ENCODE measurements at places on chromosomes 4 and X.

DNA sequence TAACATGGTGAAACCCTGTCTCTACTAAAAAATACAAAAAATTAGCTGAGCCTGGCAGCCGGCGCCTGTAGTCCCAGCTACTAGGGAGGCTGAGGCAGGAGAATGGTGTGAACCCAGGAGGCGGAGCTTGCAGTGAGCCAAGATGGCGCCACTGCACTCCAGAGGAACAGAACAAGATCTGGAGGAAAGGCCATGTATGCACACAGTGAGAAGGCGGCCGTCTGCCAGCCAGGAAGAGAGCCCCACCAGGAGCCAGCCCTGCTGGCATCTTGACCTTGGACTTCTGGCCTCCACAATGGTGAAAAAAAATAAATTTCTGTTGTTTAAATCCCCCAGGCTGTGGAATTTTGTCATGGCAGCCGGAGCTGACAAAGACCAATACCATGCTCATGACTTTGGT lies 28.2 kb upstream of the MSX1 start:
- DNase-seq: no peak

- DNase-seq: no peak
Observed at GRCh38 chrX:40151211-40152172, 53.7 kb upstream of the BCOR start.

- DNase-seq: no peak
Observed at GRCh38 chr4:163833669-163834068, 339.2 kb downstream of the TMA16 start.

DNA sequence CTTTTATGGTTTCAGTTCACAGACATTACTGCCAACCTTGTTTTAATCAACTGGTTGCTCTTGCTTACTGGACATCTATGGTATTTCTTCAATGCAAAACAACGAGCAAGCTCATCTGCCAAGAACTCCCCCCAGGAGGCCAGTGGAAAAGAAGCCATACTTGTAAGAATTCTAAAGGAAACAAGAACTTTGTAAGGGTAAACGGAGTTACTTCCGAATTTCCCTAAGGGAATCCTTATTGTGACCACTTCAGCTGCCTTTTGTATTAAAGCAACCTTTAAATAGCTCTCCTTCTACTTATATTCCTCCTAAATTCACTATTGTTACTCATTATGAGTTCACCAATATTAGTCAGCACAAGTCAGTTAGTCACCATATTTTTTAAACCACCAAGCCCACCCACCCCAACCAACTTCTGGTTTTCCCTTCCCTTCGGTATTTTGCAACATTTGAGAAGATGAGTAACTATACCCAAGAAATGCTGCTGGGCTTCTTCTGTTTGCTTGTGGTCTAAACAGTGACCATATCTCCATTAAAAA lies 602.8 kb upstream of the DIPK2B start:
- no peak for DNase-seq

GRCh38 chr4:121736735-121737351 lies 28.1 kb downstream of the SMIM43 start:
- DNase-seq: no peak

GRCh38 chrX:154091678-154092077 lies 5.8 kb downstream of the MECP2 start:
- no peak for DNase-seq

DNA sequence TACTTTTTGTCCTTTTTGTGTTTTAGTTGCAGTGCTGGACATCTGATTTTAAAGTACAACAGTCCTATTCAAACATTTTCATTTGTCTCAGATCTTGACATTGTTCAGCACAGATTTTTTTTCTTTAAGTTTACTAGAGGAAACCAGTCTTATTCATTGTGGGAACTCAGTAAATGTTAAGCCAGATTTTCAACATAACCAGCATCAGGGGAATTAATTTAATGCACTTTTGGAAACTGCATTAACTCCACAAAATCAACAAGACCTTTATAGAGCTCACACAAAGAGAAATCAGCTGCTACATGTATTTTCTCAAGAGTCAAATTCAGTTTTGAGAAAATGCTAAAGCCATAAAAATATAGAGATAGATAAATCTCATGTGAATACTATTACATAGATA lies 9.9 kb downstream of the CPE start:
- DNase-seq: no peak

GRCh38 chr4:99179626-99180025 lies 35.5 kb upstream of the ADH4 start:
- no peak for DNase-seq

- DNase-seq: peak; percentile 69
Observed at GRCh38 chr4:128386761-128387599, 99.4 kb upstream of the PGRMC2 start.

DNA sequence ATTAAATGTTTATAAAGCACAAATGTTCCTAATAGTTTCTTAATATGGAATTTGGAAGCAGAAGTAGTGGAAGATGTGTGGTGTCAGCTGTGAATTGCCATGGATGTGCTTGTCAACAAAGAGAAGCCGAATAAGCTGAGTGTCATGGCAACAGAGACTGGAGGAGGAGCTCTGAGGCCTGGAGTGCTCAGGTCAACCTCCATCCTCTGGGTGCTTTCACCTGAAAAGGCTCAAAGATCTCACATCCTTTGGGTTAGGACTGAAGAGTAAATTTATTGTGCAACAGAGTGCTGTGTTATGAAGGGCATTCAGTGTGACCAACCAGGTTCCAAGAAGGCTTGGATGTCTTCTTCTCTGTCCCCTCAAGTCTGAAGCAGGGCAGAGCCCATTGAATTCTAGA lies 18.7 kb downstream of the SGMS2 start:
- DNase-seq: no peak

GRCh38 chr4:76948443-76949275 lies 893 bp upstream of the SEPTIN11 start:
- DNase-seq: peak; percentile 50

DNA sequence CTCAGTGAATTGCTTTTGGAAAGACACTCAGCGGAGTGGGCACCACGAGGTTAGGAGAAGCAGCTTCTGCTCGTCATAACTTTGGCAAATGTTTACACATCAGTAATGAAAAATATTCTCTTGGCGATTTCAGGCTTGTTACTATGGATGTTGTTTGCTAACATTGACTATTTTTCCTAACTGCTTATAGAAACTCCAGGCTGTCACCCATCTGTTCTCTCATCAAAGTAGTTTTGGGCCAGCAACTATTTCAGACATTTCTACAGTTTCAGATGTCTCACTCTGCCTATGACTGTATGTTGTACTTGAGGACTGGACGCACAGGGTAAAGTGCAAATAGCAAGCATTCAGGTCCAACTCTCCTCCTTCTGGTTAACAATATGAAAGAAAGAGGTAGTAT lies 346.7 kb downstream of the TRIML1 start:
- DNase-seq: no peak

DNA sequence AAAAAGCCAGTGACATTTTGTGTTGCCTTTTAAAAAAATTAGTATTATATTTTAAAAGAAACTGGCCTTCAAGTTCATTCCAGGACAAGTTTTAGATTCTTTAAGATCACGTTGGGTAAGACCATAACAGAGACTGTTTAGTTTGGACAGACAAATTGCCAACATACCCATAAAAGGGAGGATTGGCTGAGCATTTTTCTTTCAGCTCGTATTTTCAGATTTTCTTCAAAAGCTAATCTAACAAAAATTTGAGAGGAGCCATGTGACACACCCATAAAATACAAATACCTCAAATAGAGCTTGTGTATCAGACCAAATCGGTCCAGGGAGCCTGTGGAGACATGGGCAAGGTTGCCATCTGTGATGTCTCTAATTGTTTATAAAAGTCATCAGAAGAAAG lies 74.6 kb upstream of the C1QTNF7 start:
- no peak for DNase-seq

DNA sequence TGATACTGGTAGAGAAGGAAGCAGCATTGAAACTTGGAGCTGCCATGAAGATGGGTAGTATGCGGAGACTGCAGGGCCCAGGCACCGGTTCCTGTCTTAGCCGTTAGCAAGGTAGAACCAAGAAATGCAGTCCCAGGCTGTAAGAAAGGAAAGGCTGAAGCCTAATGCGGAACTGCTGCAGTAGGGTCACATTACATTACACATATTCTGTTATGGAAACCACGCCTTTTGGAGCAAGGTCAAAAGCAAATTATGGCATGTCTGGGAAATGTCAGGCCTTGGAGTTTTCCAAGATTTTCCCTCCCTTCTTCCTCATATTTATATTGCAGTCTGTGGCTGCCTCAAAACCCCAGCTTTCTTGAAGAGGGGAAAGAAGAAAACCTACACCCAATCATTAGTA lies 204.8 kb upstream of the RASGEF1B start:
- no peak for DNase-seq

DNA sequence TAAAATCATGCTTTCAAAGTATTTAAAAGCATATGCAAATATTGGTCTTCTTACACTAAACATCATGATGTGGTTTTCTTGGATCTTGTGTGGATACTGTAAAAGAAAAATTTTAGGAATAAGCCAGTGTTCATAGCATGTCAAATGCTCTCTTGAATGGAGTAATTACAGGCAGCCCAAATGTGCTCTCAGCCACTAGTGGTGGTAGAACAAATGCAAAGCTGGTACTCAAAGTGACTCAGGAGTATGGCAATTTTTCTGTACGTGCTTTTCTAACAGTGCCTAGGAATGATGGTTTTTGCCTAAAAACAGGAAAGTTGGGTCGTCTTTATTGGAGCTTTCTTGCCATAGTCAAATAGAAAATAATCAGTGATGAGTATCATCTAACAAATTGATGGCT lies 19.9 kb downstream of the PGRMC2 start:
- DNase-seq: no peak

- no peak for DNase-seq
Observed at GRCh38 chr4:121026034-121026433, 46.3 kb downstream of the NDNF start.

- no peak for DNase-seq
Observed at GRCh38 chr4:22986262-22986661, 293.5 kb downstream of the GBA3 start.

- DNase-seq: no peak
Observed at GRCh38 chrX:111955901-111956300, 79.9 kb downstream of the TRPC5OS start.

DNA sequence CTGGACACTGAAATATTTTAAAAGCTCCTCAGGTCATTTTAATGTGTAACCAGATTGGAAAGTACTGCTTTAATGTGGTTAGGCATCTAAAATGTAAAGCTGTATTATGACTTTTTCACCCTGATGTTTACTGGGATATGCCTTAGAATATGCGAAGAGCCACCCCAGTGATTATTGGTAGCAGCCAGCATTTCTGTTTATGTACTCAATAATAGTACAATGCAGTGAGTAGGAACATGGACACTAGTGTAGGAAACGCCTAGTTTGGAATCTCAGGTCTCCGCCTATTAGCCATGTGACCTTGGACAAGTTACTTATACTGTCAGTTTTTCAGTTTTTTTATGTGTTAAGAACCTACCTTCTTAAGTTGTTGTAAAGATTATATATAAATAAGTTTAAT lies 446.0 kb upstream of the PITX2 start:
- no peak for DNase-seq

GRCh38 chrX:125507119-125507518 lies 187.4 kb downstream of the TEX13C start:
- no peak for DNase-seq

GRCh38 chr4:84719115-84719514 lies 136.2 kb downstream of the CDS1 start:
- DNase-seq: no peak

- no peak for DNase-seq
Observed at GRCh38 chrX:100263650-100264049, 146.4 kb downstream of the PCDH19 start.

GRCh38 chrX:102063445-102064074 lies 61.9 kb upstream of the TCEAL2 start:
- no peak for DNase-seq

DNA sequence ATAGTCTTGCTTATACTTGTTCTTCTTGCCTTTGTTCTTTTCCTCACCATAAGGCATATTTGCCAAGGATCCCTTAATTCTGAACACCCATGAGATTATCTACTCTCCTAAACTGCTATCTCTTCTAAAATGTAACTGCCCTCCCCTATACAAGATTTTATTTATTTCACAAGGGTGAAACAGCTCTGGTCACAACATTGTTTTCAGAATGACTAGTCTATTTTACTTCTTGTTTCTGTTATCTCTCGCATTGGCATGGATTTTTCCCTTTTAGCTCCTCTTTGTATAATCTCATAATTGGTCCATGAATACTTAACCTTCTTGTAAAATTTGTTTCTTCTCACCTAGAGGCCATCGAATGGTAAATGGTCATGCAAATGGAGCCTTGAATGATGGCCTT lies 17.2 kb upstream of the COL25A1 start:
- no peak for DNase-seq

DNA sequence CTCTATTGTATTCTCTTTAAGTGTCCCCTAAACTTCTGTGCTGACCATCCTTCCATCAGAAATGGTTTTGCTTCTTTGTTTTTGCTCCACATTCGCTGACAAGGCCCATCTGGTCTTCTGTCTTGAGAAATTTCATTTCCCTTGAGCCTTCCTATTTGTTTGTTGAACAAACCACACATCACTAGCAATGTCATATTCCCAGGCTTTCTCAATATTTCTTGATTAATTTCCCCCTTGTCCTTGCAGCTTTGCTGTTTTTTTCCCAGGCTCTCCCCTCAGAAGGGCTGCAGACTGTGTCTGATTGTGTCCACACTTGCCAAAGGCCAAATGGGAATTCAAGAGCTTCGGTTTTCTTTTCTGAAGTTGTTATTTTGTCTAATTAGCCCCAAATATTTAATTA lies 158.9 kb downstream of the MID1IP1 start:
- no peak for DNase-seq

GRCh38 chr4:54614149-54614548 lies 43.6 kb upstream of the KIT start:
- no peak for DNase-seq

DNA sequence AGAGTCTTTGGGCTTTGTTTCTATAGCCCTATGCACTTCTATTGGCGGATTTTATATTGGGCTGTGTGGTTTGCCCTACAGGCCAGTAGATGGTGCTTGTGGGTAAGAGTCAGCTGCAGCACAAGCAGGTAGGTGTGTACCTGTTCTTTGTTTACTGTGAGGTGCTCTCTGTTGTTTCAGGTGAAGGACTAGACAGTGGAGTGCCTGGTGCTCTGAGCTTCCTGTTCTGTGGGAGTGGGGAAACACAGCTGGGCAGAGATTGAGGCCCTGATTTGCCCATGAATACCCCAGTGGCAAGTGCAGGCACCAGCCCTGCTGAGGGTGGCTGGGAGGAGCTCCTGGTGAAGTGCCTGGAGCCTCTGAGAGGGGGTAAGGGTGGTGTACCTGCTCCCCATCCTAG lies 26.3 kb upstream of the UCP1 start:
- DNase-seq: no peak

- no peak for DNase-seq
Observed at GRCh38 chr4:98747393-98748091, 89.1 kb upstream of the TSPAN5 start.

- no peak for DNase-seq
Observed at GRCh38 chrX:1401611-1402430, 9.9 kb upstream of the SLC25A6 start.

- DNase-seq: no peak
Observed at GRCh38 chr4:69032847-69033638, 63.2 kb upstream of the UGT2B7 start.

Measured in thoracic aorta (tissue), 2 donors.